T-cell (primary cell): ENCODE measurements at places on chromosomes 7 and 10.

GRCh38 chr10:184911-185310 is 49.7 kb downstream of the ZMYND11 start:
- no peak for DNase-seq

- no peak for DNase-seq
Measured at GRCh38 chr7:101814991-101815825, 2.2 kb upstream of the CUX1 start.

DNA sequence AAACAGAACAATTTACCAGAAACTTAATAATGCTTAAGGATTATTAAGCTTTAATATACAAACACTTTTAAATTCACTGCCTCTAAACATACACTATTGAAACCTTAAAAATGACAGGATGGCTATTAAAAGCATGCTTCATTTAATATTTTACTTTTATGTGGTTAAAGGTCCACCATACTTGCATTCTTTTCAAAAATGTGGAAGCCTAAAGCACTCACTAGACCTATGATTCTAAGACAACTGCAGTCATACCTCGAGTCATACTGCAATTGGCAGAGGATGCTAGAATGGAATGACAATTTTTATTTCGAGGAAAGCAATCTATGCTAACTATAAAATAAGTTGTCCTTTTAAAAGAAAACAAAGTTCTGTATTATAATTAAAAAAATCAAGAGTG is 85.3 kb downstream of the PIP4K2A start:
- no peak for DNase-seq

- peak; percentile 43 for DNase-seq
Measured at GRCh38 chr10:80500572-80501380, 36.9 kb upstream of the SH2D4B start.

- DNase-seq, result no peak
Measured at GRCh38 chr7:542713-543500, 23.3 kb upstream of the PDGFA start.

DNA sequence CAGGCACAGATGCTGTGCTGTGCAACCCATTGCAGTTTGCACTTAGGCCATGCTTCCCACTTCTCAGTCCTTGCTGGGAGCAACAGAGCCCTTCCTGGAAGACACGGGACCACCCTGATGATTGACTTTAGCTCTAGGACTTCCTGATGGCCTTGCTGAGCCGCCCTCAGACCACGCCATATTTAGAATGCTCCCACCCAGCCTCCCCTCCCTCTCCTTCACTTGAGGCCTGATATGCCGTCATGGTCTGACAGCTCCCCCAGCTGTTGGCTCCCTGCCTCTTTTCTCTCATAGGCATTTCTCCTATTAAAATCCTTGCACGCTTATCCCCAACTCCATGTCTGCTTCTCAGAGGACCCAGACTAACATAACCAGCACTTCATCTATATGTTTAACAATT is 29.4 kb upstream of the GATAD1 start:
- no peak for DNase-seq

GRCh38 chr7:84202855-84203254 is 8.3 kb upstream of the SEMA3A start:
- DNase-seq, result no peak

GRCh38 chr10:12504628-12505027 is 155.3 kb downstream of the CAMK1D start:
- no peak for DNase-seq

DNA sequence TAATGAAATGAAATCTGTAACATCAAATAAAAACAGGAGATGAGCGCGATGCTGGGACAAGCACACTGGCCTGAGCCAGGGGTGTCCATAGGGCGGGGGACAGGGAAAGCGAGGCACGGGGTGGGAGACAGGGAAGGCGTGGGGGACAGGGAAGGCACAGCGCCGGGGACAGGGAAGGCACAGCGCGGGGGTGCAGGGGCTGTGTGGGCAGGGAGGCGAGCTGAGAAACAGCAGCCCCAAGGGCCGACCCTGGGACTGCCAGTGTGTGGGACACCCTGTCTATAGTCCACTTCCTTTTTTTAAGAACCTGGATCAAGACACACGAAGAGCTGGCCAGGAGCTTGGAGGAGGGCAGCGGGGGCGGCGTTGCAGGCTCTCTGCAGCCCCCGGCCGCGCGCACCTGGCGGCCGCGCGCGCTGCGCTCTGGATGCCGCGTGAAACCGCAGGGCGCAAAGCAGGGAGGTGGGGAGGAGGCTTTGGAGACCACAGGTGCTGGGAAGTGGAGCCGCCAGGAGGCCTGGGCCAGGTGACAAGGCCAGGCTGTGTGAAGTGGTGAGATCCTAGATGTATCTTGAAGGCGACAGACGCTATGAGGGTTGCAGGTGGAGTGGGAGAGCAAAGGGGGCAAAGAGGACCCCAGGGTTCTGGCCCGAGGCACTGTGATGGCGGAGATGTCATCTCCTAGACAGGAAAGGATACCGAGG is 157.7 kb downstream of the COBL start:
- DNase-seq, result no peak

GRCh38 chr10:114437473-114438292 is 33.4 kb upstream of the AFAP1L2 start:
- DNase-seq, result no peak

GRCh38 chr7:92682903-92683539 is 92.8 kb upstream of the FAM133B start:
- DNase-seq, result no peak

GRCh38 chr7:14069961-14070360 is 80.5 kb upstream of the ETV1 start:
- DNase-seq, result no peak

DNA sequence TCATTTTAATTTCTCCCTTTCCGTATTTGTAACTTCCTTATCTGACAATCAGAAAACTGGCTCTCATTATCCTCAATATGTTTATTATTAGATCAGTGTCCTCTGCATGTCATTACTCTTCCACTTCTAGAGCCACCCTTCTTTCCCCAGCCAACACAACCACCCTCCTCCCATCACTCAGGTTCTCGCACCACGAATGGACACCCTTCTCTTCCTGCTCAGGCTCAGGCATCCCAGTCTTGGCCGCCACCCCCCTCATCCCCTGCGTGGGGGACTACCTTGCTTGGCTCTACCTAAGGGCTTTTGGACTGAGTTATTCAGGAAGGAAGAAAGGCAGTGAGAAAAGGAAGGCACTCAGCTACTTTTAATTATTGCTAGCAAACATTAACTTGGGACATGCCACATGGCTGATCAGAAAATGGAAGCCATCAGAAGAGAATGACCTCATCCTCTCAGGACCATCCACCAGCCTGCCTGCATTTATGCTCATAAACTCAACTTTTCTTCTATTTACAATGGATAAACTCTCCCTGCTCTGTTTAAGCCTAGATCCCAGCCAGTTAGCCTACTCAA is 199.9 kb upstream of the PLXNA4 start:
- no peak for DNase-seq

DNA sequence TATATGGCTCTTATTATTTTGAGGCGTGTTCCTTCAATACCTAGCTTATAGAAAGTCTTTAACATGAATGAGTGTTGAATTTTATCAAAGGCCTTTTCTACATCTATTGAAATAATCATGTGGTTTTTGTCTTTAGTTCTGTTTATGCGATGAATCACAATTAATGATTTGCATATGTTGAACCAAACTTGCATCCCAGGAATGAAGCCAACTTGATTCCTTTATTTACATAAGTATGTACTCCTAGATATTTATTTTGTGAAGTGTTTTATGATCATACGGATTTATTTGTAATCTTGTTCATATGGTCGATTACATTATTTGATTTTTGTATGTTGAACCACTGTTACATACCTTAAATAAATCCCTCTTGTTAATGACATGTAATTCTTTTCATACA is 244.3 kb upstream of the KCND2 start:
- DNase-seq, result no peak

DNA sequence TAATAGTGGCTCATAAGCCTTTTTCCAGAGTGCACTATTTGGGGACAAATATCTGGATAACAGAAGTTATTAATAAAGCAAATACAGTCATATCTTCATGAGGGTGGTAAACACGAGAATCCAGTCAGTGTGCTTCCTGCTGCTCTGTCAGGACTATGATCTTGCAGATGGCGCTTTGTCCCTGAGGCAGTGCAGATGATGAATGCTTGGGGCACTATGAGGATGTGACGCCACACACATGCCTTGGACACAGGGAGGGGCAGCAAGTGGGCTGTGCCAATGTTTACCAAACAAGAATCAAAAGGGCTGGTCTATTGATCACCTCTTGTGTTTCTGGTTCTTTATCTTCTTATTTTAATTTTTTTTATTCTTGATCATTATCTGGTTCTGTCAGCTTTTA is 79.8 kb downstream of the GAD2 start:
- no peak for DNase-seq

GRCh38 chr10:100723180-100723579 is 22.2 kb upstream of the PAX2 start:
- no peak for DNase-seq

GRCh38 chr10:96494694-96495093 is 19.0 kb downstream of the TLL2 start:
- DNase-seq, result no peak

- no peak for DNase-seq
Measured at GRCh38 chr7:5591278-5591874, 167.7 kb upstream of the TNRC18 start.

DNA sequence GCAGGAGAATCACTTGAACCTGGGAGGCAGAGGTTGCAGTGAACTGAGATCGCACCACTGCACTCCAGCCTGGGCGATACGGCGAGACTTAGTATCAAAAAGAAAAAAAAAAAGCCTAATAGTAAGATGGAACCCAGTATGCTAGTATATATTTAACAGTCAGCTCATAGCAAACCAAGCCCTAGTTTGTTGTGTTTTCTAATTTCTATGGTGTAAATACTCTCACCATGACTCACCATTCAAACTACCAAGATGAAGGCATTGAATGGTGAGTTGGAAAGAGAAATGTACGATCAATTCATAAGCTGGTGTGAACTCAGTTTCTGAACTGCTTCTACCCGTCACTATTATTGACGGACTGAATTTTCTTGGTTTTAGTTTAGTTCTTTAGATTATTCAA is 173.7 kb upstream of the KAT6B start:
- no peak for DNase-seq

- DNase-seq, result no peak
Measured at GRCh38 chr7:29262191-29262917, 67.8 kb downstream of the CHN2 start.

GRCh38 chr7:94941844-94942632 is 34.6 kb downstream of the PPP1R9A start:
- DNase-seq, result no peak

DNA sequence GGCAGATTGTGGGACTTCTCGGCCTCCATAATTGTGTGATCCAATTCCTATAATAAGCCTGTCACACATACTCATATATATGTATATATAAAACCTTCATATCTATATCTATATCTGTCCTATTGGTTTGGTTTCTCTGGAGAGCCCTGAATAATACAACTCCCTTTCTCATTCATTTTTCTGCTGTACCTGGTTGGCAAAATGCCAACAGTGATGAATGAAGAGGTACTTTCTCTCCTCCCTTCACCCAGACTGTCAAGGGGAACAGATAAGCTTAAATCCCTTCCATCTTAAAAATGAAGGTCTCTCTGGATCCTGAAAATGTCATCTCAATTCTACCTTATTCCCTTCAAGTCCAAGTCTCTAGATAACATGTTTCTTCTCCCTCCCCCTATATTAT is 60.3 kb upstream of the FOXP2 start:
- no peak for DNase-seq
